GM06990 (cell line): ENCODE measurements at places on chromosomes 16 and 17.

GRCh38 chr17:69300222-69300621 lies 26.7 kb downstream of the ABCA5 start:
- no peak for DNase-seq

DNA sequence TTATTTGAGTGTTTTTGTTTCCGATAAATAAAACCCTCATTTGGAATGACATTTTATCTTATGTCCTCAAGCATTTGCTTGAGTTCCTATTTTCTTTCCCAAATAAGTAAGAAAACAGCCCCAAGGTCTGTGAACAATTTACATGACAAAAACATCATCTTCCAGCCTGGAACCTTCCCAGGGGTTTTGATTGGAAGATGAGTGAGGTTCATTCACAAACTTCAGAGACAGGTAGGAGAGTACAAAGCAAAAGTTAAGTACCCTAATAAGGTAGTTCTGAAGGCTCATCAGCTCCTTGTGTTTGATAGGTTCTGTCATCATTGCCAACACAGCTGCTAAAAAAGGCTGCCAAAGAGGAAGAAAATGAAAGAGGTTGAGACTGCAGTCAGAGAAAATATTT lies 772.8 kb downstream of the CDH8 start:
- DNase-seq, result no peak

- DNase-seq, result no peak
Observed at GRCh38 chr16:14307059-14307526, 236.0 kb downstream of the MRTFB start.

DNA sequence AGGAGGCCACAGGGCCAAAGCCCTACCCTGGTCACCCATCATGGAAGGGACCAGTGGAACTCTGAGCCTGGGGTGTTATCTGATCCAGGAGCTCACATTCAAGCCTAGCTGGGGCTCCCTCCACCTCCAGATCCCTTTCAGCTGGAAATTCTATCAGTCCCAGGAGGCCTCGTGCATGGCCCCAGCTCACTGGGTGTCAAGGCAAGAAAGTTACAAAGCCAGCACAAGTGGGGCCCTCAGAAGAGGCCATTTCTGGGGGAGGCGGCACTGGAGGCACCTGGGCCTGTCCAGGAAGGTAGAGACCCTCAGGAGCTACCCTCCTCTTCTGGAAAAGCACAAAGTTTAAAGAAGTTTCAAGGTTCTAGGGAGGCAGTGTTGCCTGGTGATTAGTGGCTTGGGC lies 4.8 kb downstream of the CA7 start:
- no peak for DNase-seq

GRCh38 chr16:48538746-48539484 lies 71.1 kb downstream of the N4BP1 start:
- DNase-seq, result no peak

DNA sequence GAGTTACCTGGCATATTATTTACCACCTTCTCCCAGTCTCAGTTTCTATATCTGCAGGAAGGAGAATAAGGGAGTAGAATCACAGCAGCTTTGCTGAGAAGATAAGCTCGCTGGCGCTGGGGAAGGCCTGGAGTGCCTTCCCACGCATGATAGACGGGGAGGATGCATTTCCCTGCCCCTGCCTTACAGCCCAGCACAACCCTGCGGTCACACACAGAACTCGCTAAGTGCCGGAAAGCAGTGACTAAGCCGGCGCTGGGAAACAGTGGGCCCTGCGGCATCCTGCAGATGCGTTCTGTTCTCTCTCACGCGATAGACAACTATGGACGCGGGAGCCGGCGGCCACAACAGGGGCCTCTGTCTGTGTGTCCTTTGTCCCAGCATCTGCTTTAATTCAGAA lies 4.8 kb downstream of the CA5A start:
- no peak for DNase-seq

DNA sequence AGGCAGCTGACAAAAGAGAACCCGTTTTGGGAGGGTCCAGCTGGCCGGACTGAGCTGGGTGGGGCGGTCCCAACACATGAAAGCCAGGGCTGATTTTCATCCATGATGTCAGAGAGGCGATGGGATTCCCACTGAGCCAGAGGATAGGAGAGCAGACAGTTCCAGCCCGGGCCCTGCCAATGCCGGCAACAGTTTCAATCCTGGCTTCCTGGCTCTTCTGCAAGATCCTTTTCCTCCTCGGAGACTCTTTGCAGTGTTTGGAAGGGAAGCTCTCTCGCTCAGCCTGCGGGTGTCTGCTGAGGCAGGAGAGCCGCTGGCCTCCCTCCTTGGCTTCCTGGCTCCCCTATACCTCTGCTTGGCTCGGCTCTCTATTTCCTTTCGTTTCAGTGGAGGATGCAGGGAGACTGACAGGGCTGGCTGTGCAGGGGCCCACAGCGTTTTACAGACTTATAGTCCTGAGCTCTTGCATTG lies 145.5 kb upstream of the SOX9 start:
- no peak for DNase-seq

GRCh38 chr16:5432166-5432565 lies 334.6 kb upstream of the EEF2KMT start:
- DNase-seq, result no peak

DNA sequence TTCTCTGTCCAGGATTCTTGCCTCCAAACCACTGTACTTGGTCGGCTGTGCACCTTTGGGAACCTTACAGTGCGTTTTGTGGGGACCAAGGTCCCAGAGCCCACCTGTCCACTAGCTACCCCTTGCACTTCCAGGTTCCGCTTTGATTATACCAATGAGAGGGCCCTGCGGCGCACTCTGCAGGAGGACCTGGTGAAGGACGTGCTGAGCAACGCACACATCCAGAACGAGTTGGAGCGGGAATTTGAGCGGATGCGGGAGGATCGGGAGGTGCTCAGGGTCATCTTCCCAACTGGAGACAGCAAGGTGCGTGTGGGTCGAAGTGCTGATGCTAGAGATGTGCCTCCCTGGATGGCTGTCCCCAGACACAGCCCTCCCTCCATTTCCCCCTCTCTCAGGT lies 18.8 kb downstream of the POLR2A start:
- DNase-seq, result no peak

GRCh38 chr16:63131503-63131902 lies 1095.3 kb upstream of the CDH8 start:
- no peak for DNase-seq

- no peak for DNase-seq
Observed at GRCh38 chr16:11799509-11800381, 2.7 kb upstream of the ZC3H7A start.

DNA sequence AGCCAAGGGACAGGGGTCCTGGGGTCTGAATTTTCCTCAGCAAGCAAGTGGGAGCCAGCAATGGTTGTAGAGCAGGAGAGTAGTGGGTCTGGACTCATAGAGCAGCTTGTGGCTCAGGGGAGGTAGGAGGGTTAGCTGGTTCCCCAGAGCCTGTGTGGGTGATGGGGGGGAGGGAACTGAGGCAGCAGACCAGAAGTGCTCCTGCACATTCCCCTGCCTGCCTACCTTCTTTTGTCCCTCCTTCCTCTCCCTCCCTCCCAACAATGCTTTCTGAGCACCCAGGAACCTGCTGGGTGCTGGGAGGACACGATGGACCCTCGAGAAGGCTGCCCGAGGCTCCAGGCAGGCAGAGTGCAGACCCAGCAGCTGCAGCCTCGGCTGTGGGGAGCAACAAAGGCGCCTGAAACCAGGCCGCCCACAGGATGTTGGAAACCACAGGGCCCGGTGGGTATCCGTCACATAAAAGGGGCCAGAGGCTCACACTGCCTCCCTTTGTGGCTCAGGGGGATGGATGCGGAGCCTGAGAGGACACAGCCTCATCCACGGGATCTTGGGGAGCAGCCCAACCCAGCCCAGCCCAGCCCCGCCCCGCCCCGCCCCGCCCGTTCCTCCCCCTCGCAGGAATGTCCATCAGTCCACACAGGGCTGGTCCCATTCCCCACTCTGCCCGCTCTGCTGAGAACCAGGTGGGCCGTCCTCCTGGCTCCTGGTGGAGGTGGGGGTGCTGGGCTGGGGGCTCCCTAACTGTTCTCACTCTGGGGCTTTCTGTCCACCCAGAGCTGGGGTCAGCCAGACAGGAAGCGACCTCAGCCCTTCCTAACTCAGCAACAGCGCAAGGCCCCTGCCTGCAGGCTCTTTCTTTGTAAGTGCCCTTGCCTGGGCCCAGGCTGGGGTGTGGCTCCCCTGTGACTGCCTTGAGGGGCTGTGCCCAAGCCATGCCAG lies 1.7 kb upstream of the NLRC3 start:
- peak; percentile 84 for DNase-seq

DNA sequence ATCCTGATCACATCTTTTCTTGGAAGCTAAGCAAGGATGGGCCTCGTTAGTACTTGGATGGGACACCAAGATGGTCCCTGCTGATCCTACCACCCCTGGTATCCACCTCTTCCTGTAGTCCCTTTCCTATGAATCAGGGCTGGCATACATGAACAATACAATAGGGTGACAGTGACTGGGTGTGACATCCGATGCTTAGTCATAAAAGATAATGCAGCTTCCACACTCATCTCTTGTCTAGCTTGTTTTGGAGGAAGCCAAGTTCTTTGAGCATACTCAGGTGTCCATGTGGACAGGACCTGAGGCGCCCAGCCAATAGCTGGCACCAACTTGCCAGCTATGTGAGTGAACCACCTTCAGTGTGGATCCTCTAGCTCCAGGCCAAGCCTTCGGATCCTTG lies 62.5 kb upstream of the NFAT5 start:
- DNase-seq, result no peak
